ENCODE measurements at places on chromosomes 11 and 22. TPM values are rescaled to one million over a fixed set of nuclear protein-coding genes. Genes with fewer than 3 reads are reported as not detected.

DNA sequence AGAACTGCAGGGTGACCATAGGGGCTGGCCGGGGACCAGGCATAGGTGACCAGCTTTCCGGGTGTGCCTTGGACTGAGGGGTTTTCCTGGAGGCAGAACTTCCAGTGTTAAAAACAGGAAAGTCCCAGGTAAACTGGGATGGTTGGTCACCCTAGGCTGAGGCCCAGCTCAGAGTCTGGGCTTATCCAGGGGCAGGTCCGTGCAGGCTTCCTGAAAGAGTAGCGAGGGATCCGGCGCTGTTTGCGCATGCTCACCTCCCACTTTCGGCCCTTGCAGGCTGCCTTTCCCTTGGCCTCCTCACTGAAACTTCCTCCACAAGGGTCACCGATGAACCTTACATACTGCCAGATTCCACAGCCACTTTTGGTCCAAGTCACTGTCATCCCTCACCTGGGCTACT is 119.8 kb upstream of the PLET1 start:
- no peak for DNase-seq
- no peaks in the 10 kb centered on the region for H3K36me3 ChIP-seq
- peaks cover 8% of the 10 kb centered on the region for H3K27me3 ChIP-seq
- no peak overlapping the region for H3K4me3 ChIP-seq
- H3K27ac ChIP-seq: no peak overlapping the region

DNA sequence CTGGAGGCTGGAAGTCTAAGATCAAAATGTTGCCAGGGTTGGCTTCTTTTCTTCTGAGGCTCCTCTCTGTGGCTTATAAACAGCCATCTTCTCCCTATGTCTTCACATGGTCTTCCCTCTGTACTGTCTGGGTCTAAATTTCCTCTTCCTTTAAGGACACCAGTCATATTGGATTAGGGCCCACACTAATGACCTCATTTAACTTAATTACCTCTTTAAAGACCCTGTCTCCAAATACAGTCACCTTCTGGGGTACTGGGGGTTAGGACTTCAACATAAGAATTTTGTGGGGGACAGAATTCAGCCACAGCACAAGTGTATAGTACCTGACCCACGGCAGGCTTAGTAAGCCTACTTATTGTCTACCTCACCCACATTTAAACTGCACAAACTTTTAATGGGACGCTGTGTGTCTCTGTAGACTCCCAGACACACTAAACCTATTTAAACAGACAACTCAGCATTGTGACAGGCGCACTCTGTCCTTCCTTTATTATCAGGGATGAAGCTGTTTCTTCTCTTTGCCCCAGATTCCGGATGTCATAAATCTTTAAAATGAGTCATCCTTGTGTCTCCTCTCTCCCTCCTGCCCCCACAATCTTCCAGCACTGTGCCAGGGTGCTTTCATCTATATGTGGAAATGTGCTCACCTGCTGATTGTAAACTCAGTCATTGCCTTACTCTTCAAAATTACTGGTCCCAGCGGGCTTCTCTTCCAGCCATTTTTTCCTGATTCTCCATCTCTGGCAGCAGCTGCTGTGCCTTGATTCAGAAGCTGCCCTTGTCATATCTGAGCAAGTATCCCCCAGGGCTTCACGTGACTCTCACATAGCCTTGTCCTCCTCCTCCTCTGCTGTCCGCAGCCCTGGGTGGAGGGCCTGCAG is 5.4 kb upstream of the MAPK8IP1 start:
- no peaks in the 10 kb centered on the region for H3K27me3 ChIP-seq
- H3K4me3 ChIP-seq: no peak overlapping the region
- H3K27ac ChIP-seq: no peak overlapping the region
- DNase-seq: no peak
- peaks cover 6% of the 10 kb centered on the region for H3K4me1 ChIP-seq

DNA sequence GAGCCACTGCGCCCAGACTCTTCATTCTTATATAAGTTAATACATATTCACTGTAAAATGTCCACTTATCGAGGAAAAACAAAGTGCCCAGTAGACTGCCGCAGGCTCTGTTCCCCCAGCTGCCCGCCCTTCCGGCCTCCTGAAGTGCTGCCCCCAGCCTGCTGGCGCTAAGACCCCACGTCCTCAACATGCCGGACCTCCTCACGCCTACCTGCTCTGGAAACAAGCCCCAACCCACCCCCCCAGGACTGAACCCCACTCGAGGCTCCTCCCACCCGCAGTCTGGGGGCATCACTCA is 1.1 kb downstream of the GATD1 start:
- H3K4me3 ChIP-seq: peak overlapping the region; percentile 81
- H3K4me1 ChIP-seq: peaks cover 33% of the 10 kb centered on the region
- H3K36me3 ChIP-seq: peaks cover 3% of the 10 kb centered on the region
- no peaks in the 10 kb centered on the region for H3K27me3 ChIP-seq

- H3K4me3 ChIP-seq: no peak overlapping the region
- H3K27me3 ChIP-seq: peaks cover 9% of the 10 kb centered on the region
- H3K27ac ChIP-seq: no peak overlapping the region
- no peaks in the 10 kb centered on the region for H3K4me1 ChIP-seq
- no peaks in the 10 kb centered on the region for H3K36me3 ChIP-seq
Measured at GRCh38 chr11:64156235-64157011, 9.5 kb downstream of the MACROD1 start.

DNA sequence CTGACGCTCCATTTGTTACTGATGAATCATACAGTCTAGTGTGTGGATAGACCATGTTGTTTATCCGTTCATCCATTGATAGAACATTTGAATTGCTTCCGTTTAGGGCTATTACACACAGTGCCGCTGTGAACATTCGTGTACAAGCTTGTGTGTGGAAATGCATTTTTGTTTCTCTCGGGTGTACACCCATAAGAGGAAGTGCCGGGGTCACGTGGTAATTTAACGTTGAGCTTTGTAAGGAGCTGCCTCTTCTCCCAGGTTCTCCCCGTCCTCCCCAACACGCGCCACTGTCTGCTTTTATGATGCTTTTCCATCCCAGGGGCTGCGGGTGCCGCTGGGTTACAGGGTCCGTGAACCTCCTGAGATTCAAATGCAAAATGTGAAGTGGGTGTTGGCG is 142.3 kb downstream of the IGLL1 start:
- no peaks in the 10 kb centered on the region for H3K36me3 ChIP-seq
- H3K4me1 ChIP-seq: peaks cover 5% of the 10 kb centered on the region
- no peak for DNase-seq
- no peak overlapping the region for H3K27ac ChIP-seq
- peaks cover 23% of the 10 kb centered on the region for H3K27me3 ChIP-seq

GRCh38 chr11:102118937-102119336 is 8.7 kb downstream of the YAP1 start:
- H3K4me3 ChIP-seq: no peak overlapping the region
- no peak overlapping the region for H3K27ac ChIP-seq
- H3K4me1 ChIP-seq: peaks cover 2% of the 10 kb centered on the region
- DNase-seq: no peak
- no peaks in the 10 kb centered on the region for H3K36me3 ChIP-seq
- peaks cover 38% of the 10 kb centered on the region for H3K27me3 ChIP-seq

DNA sequence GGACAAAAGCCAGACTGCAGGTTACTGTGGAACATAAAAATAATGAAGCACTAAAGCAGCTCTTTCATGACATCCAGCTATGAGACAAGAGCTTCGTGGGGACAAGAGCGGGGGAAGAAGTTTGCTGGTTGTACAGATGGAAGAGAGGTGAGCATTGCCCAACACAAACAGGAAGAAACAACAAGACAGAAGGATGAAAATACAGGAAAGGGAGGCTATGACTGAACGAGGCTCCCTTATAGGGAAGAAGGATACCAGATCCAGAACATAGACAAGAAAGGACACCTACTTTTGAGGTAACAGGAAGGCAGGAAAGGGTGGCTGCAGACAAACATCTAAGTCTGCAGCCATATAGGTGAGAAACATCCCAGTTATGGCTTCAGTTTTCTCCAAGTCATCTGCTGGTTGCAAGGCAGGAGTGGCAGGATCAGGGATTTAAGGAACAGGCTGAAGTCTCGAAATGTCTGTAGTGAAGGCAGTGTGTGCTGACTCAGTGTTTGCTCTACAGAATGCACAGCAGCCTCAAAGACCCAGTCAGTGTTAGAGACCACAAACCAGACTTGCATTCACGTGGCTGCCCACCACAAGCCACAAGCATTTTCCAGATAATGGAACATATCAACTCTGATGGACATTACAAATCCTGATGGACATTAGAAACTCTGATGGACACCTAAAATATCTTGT is 1.9 kb downstream of the CLTCL1 start:
- no peaks in the 10 kb centered on the region for H3K36me3 ChIP-seq
- H3K4me3 ChIP-seq: no peak overlapping the region
- DNase-seq: peak; percentile 56
- H3K27me3 ChIP-seq: peaks cover 53% of the 10 kb centered on the region

CYP2R1 gene
- 11.7 TPM for total RNA-seq

CCDC116 gene
- 0.59 TPM for total RNA-seq

DNA sequence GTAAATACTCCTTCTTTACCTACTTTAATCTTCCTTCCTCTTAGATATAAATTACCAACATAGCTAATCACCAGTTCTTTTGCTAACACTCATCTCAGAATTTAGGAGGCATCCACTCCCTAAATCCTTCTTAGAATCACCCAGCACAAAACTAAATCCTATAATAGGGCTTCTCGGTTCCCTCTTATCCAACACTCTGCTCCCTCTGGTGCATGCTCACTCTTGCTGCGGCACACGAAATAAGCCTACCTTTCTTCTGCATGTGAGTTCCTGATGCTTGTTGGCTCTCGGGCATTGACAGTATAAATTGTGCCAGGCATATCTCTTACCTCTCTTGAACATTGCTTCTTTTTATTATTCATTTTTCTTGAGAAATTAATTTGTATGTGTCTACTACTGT is 61.0 kb downstream of the OR5AK2 start:
- no peak overlapping the region for H3K27ac ChIP-seq
- no peak overlapping the region for H3K4me3 ChIP-seq
- H3K27me3 ChIP-seq: no peaks in the 10 kb centered on the region
- no peak for DNase-seq

LMNTD2 gene
- total RNA-seq: 0.23 TPM

DNA sequence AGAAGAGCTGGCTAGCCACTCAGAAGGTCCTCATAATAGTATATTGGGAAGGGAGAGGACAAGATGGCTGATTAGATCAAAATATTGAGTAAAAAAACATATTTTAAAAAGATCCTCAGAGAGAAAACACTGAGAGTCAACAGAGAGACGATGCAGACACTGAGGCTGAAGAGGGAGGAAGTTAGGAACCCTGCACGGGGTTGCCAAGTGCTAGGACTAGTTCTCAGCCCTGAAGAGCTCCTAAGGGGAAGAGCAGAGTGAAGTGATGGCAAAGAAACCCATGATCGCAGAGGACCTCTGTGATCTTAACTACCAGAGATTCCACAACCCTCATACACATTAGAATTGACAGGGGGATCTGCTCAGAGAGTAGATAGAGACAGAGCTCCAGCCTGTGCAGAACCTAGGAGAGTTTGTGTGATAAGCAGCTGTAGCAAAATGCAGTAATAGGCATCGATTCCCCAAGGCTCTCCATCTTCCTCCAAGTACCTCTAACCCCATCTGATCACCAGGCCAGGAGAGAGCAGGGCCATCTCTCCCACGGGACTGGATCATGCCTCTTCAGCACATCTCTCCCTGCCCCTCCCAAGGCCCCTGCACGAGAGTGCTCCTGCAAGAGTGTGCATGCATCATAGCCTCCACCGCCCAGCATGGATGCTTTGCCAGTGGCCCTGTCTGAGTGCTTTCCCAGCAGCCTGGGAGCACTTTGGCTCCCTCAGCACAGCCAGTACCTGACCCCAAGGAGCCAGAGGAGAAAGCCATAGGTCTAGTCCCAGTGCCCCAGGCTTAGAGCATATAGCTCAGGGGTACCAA is 41.2 kb upstream of the ARL14EP start:
- H3K4me3 ChIP-seq: no peak overlapping the region
- H3K4me1 ChIP-seq: peaks cover 20% of the 10 kb centered on the region
- H3K27me3 ChIP-seq: peaks cover under 1% of the 10 kb centered on the region
- no peak for DNase-seq
- H3K36me3 ChIP-seq: no peaks in the 10 kb centered on the region

UBQLN3 gene
- total RNA-seq: 0.12 TPM

DNA sequence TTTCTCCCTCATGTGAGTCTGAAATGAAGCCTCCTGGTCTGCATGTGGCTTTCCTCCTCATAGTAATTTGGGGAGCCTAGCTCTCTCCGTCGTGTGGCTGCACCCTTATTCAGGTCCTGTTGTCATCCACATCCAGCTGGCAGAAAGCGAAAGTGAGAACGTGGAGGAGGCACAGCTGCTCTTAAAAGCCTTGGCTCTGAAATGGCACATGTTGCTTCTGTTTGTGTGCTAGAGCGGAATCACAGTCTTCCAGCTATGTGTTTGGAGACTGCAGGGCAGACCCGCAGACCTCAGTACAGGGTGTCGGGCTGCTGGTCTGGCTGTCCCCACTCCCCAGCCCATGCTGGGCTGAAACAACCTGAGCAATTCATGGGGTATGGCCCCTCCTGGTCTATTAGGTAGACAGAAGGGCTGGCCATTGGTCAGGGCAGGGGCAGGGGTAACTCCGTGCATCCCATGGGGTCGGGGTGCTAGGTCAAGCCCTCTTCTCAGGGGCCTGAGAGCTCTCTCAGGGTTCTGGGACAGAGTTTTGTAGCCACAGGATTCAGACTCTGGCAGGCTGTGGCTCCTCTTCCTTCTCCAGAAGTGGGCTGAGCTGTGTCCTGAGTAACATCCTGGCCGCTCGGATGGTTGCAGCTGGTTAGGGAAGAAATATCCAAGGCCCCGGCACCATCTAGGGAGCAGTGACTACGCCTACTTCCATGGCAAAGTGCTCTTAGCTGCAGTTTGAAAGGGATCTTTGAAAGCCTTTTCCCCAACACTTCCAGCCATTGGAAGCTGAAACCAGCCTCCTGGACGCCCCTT is 50.6 kb downstream of the C11orf96 start:
- H3K27ac ChIP-seq: no peak overlapping the region
- peaks cover 3% of the 10 kb centered on the region for H3K27me3 ChIP-seq
- H3K4me3 ChIP-seq: no peak overlapping the region
- no peak for DNase-seq
- no peaks in the 10 kb centered on the region for H3K4me1 ChIP-seq
- no peaks in the 10 kb centered on the region for H3K36me3 ChIP-seq

TENM4 gene
- not detected for total RNA-seq

GRCh38 chr11:692824-693414 is 2.1 kb downstream of the DEAF1 start:
- H3K4me3 ChIP-seq: peak overlapping the region; percentile 64
- H3K36me3 ChIP-seq: peaks cover 5% of the 10 kb centered on the region
- H3K27me3 ChIP-seq: no peaks in the 10 kb centered on the region
- peaks cover 62% of the 10 kb centered on the region for H3K4me1 ChIP-seq
- DNase-seq: peak; percentile 67
- peak overlapping the region; percentile 81 for H3K27ac ChIP-seq

- H3K36me3 ChIP-seq: peaks cover 9% of the 10 kb centered on the region
- DNase-seq: no peak
- peaks cover 32% of the 10 kb centered on the region for H3K4me1 ChIP-seq
Measured at GRCh38 chr22:50400406-50400805, 57.3 kb downstream of the PPP6R2 start.

GRCh38 chr11:8006349-8006977 is 19.3 kb downstream of the EIF3F start:
- H3K27me3 ChIP-seq: peaks cover 5% of the 10 kb centered on the region
- H3K27ac ChIP-seq: no peak overlapping the region
- no peaks in the 10 kb centered on the region for H3K4me1 ChIP-seq
- DNase-seq: peak; percentile 53
- no peaks in the 10 kb centered on the region for H3K36me3 ChIP-seq
